ENCODE measurements at places on chromosomes 11 and 22.

DNA sequence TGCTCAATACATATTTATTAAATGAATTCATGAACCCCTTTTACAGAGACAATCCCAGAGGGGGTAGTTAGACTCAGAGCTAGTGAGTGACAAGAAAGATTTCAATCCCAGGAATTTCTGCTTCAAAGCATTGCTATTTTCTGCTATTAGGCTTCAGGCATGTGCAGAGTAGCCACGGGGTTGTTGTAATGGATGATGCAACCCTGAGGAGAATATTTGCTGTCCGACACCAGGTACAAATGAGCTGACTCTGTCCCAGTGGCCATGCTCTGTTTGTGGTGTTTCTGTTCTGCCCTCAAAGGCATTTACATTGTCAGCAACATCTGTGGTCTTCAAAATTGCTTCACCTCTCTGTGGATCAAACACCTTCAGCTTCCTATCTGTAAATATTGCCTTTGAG lies 102.6 kb downstream of the CSNK2A3 start:
- DNase-seq, result no peak

DNA sequence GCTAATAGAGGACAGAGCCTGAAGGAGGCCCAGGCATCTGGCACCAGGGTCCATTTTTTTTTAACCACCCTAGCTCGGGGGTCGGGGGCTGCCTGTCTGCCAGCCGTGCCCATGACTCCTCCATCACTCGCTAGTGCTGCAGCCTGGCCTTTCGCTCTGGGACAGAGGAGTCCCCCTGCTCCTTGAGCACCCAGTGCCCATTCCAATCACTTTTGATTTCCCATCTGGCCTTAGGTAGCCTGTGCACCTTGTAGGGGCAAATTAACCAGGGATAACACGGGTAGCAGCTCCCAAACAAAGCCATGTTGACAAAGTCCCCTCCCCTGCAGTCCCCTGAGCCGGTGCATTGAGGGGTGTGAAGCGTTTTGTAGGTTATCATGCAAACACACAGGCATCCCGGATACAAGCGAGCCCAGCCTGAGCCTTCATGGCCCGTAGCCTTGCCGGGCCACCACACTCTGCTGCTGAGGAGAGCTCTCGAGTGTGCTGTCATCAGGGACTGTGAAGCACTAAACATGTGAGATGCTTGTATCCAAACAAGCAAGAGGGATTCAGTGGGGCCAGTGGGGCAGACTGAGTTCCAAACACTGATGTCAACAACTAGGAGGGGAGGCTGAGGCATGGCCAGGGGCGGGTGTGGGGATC lies 208.7 kb downstream of the DSCAML1 start:
- DNase-seq, result no peak

DNA sequence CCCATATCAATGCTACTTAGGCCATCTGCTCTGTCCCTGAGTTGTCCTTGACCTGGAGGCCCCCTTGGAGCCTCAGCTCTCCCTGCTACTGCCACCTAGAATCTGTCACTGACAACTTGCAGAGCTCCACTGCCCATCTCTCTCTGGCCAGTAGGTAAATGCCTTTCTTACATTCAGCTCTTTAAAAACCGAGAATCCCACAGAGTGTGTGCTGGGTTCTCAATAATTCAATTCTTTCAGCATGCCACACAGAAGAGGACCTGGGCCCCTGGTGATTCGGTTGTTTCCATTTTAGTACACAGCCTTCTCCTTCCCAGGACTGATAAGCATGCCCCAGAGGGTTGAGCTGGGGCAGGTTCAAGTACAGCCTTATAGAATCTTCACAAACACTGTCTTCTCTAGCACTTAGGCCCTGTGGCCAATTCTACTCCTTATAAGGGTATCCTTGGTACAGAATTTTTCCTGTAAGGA lies 22.0 kb upstream of the IPO7 start:
- DNase-seq, result no peak

DNA sequence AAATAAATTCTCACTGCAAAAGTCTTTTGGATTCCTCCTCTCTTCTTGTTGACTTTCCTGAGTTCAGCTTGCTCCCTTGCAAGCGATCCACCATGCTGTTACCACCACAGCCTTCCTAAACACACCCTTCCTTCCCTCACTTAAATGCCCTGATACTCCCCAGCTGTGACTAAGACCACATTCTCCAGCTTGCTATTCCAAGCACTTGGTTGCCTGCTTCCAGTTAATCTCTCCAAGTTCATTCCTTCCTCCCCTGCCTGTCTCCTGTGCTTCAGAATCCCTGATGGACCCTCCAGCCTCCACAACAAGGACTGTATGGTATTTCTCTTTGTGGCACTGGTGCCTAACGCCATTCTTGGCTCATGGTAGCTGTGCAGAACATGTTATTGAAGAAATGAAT lies 603.9 kb upstream of the CADM1 start:
- DNase-seq, result no peak

GRCh38 chr22:33024626-33025025 lies 33.6 kb downstream of the SYN3 start:
- no peak for DNase-seq

- no peak for DNase-seq
Measured at GRCh38 chr11:108494182-108494581, 4.0 kb downstream of the POGLUT3 start.

GRCh38 chr11:4527926-4528325 lies 17.1 kb upstream of the OR52M1 start:
- no peak for DNase-seq

Data from osteocyte (in vitro differentiated cells).